ENCODE measurements at places on chromosomes 11 and 22.

DNA sequence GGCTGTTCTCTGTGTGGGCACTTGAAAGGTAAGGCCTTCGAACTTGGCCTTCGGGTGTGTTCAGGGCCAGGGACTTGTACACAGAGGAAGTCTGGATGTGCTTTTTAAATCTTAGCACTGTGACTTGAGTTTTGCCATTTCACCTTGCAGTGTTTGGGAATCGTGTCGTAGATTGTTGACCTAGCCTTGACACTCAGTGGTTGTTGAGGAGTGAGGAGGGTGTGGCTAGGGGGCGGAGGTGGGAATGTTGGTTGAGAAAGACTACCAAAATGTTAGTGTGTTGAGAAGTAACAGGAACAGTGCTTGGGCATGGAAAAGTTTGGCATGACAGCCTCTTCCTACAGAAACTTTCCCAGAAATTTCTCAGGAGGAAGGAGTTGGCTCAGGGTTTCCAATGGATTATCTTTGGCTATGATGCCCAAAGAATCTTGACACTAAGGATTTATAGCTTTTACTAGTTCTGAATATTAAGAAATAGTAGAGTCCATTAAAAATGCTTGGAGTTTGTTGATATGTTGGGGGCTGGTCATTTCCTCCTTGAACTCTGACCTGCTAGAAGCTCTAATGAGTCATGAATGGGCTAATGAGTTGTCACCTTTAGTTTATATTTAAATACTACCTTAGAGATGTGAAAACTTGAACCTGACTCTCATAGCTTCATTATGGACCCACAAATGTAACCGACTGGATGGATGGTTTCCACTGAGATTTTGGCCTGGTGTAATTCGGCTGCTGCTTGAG, 40.6 kb downstream of the BARX2 start:
- no peak for DNase-seq

DNA sequence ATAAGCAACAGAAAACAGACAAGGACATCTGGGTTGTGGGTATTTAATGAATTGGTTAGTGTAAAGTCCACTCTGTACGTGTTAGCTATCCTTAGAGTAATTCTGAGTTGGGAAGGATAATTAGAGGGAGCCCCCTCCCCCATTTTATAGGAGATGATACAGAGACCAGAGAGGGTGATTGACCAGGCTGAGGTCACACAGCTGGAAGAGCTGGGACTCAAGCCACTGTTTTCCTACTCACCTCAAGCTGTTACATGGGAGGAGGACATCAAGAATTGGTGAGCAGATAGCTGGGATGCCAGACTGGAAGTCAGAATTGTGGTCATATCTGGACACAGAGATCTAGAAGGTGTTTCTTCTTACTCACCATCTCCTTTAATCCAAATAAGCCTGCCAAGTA, 8.7 kb upstream of the NPTXR start:
- DNase-seq: no peak

- DNase-seq: no peak
Measured at GRCh38 chr11:87405843-87406242, 368.1 kb downstream of the TMEM135 start.

GRCh38 chr11:67504950-67505581, at the start of gene PITPNM1:
TSS of gene PITPNM1 (minus strand) at chr11:67505363. CDS start at chr11:67504180, 1,183 bp downstream.
- peak; percentile 66 for DNase-seq

GRCh38 chr11:98307827-98308491, 712.8 kb upstream of the CNTN5 start:
- DNase-seq: no peak

Data from CD4-positive, alpha-beta T cell treated with Interleukin-2 at 100 ng/mL for 4 hours (primary cell).